RPMI7951 (cell line): ENCODE measurements at places on chromosomes 7 and 10.

DNA sequence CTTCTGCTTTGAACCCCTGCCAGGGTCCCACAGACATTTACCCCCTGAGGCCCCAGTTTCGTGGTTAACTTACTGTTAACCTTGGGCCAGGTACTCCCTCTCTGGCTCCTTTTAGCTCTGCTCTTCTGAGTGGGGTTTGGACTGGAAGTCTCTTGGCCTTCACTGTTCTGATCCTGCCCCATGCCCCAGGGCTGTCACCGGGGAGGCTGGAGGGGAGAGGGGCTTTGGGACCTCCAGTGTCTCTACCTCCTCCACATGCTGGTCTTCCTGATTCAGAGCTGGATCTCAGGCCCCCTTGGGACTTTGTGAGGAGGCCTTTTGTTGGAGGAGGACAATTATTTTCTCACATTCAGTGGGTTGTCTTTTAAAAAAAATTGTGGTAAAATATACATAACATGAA, 12.7 kb upstream of the PALD1 start:
- no peak for DNase-seq

GRCh38 chr7:96238976-96239766, 82.7 kb downstream of the SLC25A13 start:
- no peak for DNase-seq

GRCh38 chr7:101687081-101687480, 58.0 kb upstream of the MYL10 start:
- no peak for DNase-seq

GRCh38 chr7:144812379-144813283, 23.2 kb downstream of the TPK1 start:
- no peak for DNase-seq

GRCh38 chr10:126021833-126022500, 125.6 kb downstream of the FANK1 start:
- no peak for DNase-seq

GRCh38 chr10:101291331-101292193, 62.3 kb upstream of the LBX1 start:
- peak; percentile 22 for DNase-seq

DNA sequence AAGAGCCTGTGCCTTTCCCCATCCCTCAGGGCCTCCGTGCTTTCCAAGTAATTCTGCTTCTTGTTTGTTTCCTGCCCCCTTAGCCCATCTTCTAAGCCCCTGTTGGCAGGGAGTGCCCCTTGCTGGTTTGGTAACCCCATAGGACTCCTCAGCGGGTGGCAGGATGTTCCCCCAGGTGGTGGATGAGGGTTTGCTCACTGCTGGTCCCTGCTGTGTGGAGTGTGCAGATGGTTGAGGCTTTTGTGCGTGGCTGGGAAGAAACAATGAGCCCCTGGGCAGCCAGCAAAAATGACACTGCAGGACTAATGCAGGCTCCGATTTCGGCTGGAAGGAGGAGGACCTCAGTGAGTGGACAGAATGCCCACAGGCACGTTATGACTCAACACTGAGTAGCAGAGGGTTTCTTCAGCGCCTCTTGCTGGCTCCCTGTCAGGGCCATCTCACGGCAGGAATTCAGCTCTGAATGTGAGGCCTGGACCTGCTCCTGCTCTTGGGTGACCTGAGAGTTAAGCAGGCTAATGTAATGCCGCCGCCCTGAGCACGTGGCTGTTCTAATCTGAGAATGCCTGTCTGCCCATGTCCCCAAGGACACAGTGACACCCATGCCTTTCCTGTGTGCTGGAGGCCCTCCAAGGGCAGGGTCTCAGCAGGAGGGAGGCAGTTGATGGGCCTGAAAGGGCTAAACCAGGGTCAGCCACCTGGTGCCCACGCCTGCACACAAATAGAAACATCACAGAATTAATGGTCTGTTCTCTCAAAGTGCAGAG, 16.6 kb downstream of the BAG3 start:
- peak; percentile 99 for DNase-seq

DNA sequence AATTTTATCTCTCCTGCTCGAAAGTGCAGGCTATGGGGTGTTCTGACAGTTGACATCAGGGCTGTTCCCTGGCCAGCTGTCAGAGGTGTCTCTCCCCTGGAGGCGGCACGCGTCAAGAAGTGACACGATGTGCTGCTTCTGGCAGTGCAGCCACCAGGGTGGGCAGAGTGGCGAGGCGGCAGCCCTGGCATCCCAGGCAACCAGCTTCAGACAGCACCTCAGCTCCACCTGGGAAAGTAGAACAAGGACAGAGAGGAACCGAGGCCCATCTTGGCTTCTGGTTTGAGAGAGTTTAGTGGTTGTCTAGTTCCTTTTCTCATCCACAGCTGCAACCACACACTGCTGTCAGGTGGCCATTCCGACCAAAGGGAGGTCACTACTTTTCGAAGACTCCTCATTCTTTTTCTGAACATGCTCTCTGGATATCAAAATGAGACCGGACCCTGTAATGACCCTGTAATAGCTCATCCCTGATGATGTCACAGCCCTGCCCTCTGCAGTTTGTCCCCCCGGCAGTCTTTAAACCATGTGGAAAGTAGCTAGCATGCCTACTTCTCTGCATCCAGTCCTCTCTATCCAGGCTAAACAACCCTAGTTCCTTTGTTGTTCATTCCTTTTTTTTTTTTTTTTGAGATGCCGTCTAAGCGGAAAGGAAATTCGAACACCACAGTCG, 381.0 kb upstream of the NRP1 start:
- no peak for DNase-seq

DNA sequence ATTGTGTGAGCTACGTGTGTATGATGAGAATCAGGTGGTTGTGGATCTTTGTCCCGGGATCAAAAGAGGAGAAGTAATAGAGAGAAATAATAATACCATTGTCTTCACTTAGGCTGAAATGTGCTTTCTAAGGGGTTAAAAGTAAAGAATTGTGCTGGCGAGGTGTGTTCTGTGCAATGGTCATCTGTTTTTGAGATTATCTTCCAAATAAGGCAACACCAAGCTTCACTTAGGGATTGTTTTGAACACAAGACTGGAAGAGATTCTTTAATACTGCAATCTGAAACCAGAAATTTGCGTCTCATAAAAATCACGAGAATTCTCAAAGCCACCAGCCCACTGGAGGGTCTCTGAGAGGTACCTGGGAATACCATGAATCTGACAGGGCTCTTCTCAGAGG, 84.2 kb downstream of the ARID5B start:
- no peak for DNase-seq

GRCh38 chr7:16063716-16064675, 357.3 kb downstream of the CRPPA start:
- DNase-seq: peak; percentile 27

DNA sequence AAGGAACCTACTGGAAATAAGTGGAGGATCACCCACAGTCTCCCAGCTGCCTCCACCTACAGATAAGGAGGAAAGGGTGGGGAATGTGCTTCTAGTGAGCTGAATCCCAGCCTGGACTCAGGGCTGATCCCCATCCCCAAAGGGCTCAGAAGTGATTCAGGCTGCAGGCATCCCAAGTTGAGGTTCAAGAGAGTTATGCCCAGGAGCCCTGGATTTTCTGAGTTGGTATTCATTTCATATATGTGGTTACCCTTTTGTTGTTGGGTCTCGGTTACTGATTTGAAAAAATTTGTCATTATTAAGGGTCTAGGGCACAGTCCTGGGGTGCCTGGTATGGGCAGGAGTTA, 30.0 kb upstream of the SRGN start:
- DNase-seq: peak; percentile 71

DNA sequence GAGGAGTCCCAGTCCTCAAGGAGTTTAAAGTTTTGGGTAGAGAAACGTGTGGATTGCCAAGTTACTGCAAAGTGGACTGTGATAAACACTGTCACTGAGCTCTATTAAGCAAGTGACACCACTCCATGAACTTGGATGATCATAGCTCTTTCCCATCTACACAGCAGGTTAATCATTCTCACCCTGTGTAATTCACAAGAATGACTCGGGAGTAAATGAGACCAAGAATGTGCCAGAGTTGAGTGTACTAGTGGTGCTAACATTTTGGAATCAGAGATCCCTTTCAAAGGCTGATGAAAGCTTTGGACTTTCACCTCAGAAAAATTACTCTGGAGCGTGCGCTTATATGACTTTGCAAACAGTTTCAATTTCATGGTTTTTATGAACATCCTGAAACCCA, 80.8 kb downstream of the RBM20 start:
- DNase-seq: no peak

- no peak for DNase-seq
Observed at GRCh38 chr10:17176091-17176490, 25.4 kb downstream of the TRDMT1 start.

GRCh38 chr10:120360571-120360970, 96.5 kb upstream of the PLPP4 start:
- DNase-seq: no peak

DNA sequence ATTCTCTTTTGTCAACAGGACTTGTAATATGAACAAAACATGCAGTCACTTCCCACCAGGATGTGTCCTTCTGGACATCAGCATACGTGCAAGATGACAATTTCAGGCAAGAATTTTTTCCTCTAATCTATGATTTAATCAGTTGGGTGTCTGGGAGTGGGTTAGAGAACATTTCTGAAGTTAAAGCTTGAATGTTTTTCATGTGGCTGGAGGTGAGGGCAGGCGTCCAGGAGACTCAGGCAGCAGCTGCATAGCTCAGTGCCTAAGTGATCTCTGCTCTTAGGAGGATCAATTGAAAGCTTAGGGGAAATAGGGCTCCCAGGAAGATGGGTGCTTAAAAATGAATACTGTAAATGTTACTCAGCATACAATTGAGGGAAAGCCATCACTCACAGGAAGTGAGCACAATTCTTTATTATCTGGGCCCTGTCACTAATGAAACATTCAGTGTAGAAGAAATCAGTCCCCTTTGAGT, 457.6 kb upstream of the KLF6 start:
- peak; percentile 96 for DNase-seq

DNA sequence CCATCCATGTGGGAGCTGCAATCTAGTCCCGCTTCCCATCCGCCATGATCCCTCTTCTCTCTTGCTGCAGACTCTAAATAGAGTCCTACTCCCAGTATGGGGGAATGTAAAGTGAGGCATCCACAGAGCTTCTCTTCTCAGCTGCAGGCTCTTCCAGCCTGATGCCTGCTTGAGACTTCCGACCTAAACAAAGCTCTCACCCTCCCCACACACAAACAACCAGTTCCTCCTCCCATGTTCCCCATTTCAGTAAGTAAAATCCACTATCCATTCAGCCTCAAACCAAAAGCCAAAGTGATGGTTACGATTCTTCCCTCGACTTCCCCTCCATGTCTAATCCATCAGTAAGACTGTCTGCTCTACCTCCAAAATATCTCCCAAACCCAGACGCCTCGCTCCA, 108.2 kb upstream of the NFE2L3 start:
- no peak for DNase-seq

DNA sequence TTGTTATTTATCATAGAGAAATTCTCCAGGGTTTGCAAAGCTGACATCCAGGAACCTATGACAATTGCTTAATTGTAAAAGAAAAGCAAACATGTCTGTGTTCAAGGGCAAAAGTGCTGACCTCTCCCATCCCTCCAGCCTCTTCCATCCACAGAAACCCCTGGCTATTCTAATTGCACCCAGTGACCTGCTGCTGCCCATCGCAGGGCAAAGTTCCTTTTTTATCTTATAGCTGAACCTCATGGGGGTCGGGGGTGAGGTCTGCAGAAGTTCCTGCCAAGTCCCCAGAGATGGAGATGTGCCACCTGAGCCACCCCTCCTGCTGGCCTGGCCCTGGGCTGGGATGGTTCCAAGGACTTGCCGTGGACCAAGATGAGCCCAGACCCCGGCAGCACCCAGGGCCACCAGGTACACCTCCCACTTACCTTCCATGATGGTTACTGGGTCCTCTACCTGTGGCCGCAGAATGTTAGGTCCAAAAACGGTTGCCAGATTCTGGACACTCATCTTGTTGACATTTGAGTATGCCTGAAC, 146.5 kb downstream of the MAPK8 start:
- no peak for DNase-seq

DNA sequence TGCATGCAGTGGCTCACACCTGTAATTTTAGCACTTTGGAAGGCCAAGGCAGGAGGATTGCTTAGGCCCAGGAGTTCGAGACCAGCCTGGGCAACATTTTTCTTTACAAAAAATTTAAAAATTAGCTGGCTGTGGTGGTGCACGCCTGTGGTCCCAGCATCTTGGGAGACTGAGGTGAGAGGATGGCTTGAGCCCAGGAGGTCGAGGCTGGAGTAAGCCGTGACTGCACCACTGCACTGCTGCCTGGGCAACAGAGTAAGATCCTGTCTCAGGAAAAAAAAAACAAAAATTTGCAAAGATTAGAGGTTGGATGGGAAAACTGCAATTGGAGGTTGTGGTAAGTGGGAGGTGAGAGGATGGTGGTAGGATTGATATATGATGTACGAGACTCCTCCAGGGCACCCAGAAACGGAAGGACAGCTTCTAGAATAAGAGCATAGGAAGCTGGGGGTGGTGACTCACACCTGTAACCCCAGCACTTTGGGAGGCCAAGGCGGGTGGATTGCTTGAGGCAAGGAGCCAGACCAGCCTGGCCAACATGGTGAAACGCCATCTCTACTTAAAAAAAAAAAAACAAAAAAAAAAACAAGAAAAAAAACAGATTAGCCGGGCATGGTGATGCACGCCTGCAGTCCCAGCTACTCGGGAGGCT, 19.1 kb upstream of the PARP12 start:
- peak; percentile 68 for DNase-seq

GRCh38 chr10:72322030-72322279, 32.8 kb downstream of the DNAJB12 start:
- DNase-seq: no peak

- no peak for DNase-seq
Observed at GRCh38 chr7:96663871-96664445, 45.7 kb downstream of the SEM1 start.

- DNase-seq: peak; percentile 24
Observed at GRCh38 chr7:106731187-106731586, 70.2 kb upstream of the CCDC71L start.

GRCh38 chr7:20268824-20269223, 51.6 kb upstream of the MACC1 start:
- peak; percentile 42 for DNase-seq

DNA sequence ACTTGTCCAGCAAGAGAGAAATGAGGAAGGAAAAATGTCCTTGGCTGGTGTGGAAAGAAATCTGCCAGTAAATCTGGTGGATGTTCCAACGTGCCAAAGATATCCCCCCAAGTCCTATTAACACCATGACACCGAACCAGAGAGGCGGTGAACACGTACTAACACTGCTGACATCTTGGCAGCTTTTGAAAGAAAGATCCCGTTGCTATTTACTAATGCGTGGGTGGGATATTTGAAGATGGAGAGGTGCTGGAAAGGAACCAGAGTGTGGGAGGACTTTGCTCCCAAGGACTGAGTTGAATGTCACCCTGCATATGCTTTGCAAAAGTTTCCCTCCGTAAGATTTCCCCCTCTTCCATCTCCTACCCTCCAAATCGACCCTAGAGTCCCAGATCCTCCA, 7.9 kb downstream of the CCDC3 start:
- DNase-seq: no peak

GRCh38 chr7:50539725-50540124, 25.5 kb downstream of the DDC start:
- no peak for DNase-seq

- no peak for DNase-seq
Observed at GRCh38 chr7:99102361-99102760, 41.5 kb downstream of the SMURF1 start.
